Activated T-cell treated with anti-CD3 and anti-CD28 coated beads for 24 hours (primary cell): ENCODE measurements at places on chromosomes 16 and 17.

DNA sequence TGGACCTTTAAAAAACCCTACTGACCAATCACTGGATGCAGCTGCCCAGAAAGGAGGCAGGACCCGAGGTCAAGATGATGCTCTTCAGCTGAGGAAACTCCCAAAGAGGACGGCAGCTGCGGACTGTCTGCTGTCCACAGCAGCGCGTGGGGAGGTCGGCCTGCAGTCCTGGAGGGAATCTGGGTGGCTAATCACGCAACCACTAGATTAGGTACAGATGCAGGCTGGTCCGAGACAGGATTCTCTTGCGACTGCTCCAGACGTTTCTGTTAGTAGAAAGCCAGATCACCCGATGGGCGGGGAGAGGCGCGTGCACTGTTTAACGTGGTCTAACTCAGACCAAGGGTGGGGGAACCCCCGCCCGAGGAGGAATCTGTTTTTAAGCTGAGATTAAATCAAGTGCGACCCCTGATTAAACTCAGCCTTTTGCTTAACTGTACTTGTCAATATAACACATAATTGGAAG lies 8.8 kb downstream of the CTRB2 start:
- DNase-seq = no peak

DNA sequence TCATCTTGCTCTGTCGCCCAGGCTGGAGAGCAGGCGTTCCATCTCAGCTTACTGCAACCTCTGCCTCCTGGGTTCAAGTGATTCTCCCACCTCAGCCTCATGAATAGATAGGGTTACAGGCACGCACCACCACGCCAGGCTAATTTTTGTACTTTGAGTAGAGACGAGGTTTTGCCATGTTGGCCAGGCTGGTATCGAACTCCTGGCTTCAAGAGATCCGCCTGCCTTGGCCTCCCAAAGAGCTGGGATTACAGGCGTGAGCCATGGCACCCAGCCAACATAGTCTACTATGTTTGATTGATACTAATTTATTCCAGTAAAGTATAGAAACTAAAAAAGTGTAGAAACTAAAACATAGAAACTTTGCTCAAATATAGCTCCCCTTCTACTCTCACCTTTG lies 94.9 kb downstream of the CA4 start:
- DNase-seq = no peak

- DNase-seq = no peak
These were observed 16.8 kb upstream of the PLLP start for GRCh38 chr16:57301126-57301817.

DNA sequence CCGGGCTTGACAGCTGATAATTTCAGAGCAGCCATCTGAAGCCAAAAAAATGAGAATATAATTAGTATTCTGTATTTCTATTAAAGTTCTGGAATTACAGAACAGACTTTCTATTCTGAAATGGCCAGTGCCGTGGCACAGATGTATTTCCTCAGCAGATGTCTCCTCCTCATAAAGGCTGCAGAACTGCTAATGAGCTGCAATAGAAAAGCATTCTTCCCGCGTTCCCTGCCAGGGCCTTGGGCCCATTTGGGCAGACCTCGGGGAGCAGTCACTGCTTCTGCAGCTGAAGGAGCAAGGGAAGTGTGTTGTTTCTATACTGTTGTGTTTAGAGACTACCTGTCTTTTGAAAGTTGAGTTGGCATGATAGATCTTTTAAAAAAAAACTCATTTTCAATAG lies 152.6 kb upstream of the CACNG5 start:
- no peak for DNase-seq

DNA sequence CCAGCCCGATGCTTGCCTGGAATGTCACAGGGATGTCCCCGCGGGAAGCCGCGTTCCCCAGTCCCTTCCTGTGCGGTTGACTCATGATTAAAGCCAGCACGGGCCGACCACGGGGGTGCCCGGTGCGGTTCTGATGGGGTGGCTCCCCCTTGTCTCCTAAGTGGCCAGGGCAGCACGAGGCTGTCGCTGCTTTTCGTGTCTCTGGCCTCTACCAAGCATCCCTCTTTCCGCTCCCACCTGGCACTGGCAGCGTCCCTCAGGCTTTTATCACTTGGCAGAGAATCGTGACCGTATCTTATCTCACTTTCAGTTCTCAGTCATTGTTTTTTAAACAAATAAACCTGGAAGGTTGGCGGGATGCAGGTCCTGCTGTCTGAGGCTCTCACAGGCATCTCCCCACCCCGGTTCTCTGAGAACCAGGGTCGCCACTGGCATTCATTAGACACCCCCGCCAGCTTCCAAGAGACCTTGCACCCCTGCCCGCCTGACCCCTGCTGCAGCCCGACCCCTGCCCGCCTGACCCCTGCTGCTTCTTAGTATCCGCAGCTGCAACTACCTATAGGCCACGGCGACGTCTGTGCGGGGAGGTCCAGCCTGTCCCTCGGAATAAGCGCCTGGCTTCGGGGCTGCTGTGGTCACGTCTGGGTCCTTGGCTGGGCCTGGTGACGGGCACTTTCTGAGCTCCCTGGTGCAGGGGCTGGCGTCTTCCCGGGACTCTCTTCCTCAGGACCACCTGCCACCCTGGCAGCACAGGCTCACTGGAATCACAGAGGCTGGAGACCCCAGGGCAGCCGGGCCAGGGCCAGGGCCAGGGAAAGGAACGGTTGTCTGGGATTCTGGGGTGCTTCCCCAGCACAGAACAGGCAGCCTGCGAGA lies 7.5 kb downstream of the C1QTNF8 start:
- DNase-seq = no peak

DNA sequence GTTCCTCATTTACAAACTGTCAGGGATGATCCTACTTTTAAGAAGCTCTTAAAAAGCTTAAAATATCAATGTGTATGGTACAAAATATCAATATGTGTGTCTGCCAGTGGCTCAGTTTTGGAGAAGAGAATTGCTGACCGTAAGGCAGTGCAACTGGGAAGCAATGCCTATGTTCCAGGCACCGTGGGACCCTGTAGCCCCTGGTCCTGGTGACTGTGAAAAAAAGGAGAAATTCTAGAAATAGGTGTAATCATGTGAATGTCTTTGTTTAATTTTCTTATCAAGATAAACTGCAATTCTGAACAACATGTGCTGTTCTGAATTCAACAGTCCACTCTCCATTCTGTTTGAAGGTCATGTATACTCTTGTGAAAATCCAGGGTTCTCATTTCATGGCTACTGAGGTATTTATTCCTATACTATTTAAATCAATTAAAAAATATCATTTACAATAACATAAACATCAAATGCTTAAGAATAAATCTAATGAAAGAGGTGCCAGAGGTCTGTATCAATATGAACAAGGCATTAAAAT lies 9.4 kb upstream of the HP start:
- no peak for DNase-seq

DNA sequence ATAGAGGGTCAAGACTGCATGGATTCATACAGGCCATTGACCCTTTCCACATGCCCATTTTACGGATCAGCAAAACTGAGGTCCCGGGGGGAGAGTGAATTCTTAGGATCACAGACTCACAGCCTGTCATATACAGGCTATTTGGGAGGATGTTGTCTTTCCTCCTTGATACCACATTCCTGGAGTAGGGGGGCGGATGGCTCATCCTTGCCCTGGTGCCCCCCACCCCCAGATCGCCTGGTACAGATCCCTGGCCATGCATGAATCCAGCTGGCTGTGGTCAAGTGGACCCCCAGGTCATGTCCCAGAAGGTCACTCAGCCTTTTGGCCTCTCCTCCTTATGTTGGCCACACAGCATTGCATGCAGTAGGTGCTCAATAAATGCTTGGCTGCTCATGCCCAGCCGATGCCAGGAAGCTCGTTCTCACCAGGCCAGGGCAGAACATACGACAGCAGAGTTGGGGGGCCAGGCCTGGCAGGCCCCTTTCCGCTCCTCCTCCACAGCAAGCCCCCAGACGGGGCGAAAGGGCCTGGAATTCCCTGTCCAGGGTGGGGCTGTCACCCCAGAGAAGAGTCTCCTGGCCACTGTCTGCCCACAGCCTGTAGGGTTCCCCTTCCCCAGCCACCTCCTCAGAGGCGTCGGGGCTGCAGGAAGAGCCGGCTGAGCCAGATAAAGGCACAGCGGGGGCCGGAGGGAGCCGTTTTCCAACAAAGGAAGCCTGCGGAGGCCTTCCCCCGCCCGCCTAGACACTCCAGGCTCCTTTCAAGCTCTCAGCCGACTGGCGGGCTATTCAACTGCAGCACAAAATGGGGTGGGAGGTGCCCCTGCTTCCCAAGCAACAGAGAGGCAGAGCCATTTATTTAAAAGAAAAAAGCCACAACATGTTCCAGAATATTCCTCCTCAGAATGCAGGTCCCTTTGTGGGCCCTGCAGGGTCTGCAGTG lies 215.7 kb upstream of the CIBAR2 start:
- DNase-seq = no peak

- no peak for DNase-seq
These were observed 358.6 kb upstream of the ASIC2 start for GRCh38 chr17:33651686-33652085.

- DNase-seq = no peak
These were observed 9.1 kb downstream of the PSMB3 start for GRCh38 chr17:38761612-38762011.

DNA sequence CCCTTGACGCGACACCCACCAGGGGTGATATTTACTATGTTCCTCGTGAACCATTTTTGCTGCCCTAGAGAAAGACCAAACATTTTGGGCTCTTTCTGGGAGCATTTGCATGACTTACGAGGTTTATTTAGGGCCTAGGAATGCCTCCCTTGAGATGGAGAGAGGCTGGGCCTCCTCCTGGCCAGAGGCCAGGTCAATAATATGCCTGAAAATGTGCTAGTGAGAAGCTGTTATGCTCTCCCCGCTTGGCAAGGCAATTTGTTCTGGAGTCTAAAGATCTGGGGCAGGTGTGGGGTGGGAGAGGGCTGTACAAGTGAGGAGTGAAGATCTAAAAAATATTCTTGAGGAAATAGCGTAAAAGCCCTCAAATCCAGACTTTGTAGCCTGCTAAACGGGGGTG lies 587.3 kb upstream of the CDH5 start:
- no peak for DNase-seq

DNA sequence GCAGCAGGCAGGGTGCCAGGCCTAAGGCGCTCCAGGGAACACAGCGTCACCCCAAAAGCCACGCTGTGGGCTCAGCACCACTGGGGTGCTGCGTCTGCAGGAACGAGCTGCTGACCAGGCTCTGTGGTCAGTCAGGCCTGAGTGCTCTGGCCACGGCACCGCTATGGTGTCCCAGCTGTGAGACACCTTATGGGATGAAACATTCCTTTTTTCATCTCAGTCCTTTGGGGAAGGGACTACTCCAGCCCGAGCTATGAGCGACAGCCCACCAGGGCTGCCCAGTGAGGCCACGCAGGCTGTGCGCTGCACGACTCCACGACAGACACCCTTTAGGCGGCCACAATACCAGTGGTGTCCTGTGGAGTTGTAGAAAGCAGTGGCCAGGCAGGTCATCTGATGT lies 11.1 kb downstream of the MGAT5B start:
- no peak for DNase-seq

DNA sequence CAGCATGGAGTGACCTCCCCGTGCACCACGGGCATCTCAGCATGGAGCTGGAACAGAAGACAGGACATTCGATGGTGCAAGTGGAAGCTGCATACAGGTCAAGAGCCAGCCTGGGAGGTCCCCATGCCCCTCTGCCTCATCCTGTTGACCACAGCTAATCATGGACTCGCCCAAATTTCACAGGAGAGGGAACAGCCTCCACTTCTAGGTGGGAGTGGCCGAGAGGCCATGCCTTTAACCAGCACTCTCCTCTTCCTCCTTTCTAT lies 3.8 kb upstream of the SLC47A2 start:
- DNase-seq = no peak

- DNase-seq = peak; percentile 23
These were observed 681 bp downstream of the TMEM102 start for GRCh38 chr17:7435676-7436555.

DNA sequence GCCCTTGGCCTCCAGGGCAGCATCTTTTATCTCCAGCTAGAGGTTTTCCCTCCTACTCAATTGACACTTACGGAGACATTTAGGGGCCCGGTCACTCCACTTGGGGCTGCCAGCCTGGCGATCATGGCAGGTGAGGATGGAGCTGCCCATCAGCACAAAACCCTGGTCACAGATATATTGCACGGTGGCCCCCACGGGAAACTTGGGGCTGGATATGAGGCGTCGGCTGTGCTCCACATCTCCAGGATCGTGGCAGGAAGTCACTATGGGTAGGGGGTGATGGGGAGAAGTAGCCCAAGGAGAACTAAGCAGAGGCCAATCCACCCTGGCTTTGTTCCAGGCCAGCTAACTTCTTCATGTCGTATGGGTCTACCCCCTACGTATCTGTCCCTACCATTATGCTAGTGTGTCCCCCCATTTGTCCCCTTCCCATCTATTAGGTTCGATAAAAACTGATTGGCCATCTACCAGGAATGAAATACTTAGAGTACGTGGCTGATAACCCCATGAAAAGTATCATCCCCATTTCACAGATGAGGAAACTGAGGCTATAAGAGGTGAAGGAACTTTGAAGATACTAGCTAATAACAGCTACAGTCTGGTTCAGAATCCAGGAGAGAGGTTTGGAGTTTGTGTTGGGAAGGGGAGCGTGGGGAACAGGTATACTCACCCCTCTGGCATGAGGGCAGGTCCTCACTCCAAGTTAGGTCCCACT lies 6.1 kb upstream of the PHF12 start:
- DNase-seq = no peak

DNA sequence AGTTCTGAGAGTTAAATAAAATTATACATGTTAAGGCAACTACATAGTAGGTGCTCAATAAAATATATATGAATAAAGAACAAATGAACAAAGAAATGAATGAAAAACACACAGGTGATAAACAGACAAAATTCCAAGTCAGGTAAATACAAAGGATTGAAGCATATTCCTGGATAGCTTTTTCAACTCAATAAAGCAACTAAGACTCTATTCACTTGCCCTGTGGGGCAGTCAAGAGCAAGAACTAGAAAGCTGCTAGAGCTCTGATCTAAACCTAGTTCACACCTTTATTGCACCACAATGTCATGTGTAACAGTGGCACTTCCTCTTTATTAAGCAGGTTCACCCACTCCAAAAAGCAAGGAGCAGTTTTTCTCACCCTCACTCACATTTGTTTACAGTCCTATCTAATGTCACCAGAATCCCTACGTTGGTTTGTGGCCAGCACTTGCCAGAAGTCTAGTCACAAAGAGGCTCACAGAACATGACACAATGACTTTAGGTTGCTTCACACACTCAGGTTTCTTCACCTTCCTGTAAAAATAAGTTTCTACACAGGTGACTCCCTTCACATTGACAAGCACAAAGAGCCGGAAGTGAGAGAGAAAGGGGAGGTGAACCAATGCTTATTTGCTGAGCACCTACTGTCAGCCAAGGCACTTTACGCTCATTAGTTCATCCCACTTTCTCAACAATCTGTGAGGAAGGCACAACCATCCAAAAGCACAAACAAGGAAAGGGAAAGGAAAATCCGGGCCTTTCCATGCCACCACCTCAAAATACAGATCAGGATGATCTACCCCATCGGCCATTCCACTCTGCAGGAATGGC lies 70.8 kb downstream of the XPO6 start:
- peak; percentile 30 for DNase-seq

DNA sequence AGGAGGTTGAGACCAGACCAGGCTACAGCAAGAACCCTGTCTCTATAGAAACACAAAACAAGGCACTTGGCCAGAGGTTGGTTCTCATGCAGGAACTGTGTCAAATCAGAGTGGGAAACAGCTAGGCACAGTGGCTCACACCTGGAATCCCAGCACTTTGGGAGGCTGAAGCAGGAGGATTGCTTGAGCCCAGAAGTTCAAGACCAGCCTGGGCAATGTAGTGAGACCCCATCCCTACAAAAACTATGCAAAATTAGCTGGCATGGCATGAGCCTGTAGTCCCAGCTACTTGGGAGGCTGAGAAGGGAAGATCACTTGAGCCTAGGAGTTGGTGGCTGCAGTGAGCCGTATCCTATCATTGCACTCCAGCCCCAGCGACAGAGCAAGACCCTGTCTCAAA lies 1.7 kb downstream of the UNKL start:
- DNase-seq = no peak

GRCh38 chr17:15377200-15377599 lies 35.8 kb upstream of the TEKT3 start:
- DNase-seq = no peak
